Natural killer cell treated with Interleukin-12 subunit alpha and Interleukin-12 subunit beta and Interleukin-15 and Interleukin-18, amount 100 ng/mL, for 72 hours (primary cell): ENCODE measurements at places on chromosomes 1 and 21. TPM values are rescaled to one million over a fixed set of nuclear protein-coding genes. Genes with fewer than 3 reads are reported as not detected.

The RNF19B gene
- total RNA-seq: 246 TPM

The KCNT2 gene
- total RNA-seq: not detected

The LMO4 gene
- total RNA-seq: 42.9 TPM

The LHX4 gene
- total RNA-seq: not detected
